ENCODE measurements at places on chromosomes 2 and 18.

GRCh38 chr18:11119959-11120587 lies 29.3 kb downstream of the PIEZO2 start:
- no peak for DNase-seq

- DNase-seq = no peak
Observed at GRCh38 chr2:160612266-160612856, 118.8 kb upstream of the RBMS1 start.

- DNase-seq = no peak
Observed at GRCh38 chr2:191631754-191632153, 46.2 kb upstream of the NABP1 start.

GRCh38 chr2:16188261-16188890 lies 248.0 kb downstream of the MYCN start:
- no peak for DNase-seq

DNA sequence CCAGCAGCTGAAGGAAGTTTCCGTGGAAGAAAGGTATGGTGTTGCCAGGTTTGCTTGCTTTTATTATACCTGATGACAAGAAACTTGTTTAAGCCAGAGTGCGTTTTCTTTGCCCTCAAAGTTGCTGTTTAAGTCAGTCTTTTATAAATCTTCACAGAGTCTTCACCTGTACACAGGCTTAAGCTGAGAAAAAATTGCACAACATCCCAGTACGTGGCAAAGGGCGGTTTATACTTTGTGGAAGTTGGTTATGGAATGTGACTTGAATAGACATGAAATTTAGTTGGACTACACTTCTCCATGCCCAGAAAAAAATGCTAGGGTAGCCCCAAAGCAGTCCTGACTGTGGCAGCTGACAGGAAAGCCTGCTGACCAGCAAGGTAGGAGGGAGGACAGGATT lies 121.5 kb downstream of the RTN4 start:
- DNase-seq = no peak

DNA sequence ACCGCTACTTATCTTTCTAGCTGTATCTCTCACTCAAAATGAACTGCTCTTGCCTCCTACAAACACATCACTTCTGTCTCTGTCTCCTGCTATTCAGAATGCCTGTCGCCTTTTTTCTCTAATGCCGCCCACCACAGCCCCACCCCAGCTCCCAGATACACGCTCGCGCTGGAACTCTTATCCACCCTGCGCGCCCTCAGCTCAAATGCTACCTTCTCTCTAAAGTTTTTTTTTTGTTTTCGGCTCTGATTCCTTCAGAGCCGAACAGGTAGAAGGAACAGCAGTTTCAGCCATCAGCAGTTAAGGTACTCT lies 3.9 kb upstream of the SOS1 start:
- DNase-seq = peak; percentile 51

DNA sequence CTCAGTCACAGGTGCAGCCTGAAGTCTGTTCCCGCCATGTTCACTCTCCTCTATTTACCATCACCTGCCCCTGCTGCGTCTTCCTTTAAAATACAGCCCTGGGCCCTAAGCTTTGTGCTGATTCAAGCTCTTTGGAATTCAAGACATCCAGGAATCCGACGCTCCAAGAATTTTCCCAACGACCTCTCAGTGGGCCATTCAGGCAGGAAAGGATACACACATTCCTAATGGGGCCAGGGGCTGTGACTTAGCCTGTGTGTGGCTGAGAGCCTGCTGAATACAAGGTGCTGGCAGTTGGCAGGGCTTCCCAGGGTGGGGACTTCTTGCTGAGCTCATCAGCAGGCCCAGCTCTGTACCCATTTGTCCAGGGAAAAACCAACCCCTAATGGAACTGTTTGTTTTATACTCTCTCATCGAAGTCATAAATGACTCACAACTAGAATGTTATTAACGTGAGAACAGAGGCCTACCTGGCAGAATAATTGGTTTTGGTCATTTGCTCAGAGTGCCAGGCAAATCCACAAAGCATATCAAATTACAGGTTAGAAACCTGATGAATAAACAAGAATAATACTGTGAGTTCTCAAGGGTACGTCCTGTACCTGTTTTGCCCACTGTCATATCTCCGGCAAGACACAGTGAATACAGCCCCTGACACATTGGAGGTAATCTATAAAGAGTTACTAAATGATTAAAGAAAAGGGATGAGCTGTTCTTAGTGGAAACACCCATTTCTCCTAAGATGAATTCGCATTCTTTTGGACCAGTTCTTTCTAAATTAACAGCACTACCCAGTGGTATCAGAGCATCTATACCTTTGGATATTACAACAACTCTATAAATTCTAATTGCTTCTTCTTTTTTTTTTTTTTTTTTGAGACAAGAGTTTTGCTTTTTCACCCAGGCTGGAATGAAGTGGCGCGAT lies 12.6 kb upstream of the KCMF1 start:
- no peak for DNase-seq

DNA sequence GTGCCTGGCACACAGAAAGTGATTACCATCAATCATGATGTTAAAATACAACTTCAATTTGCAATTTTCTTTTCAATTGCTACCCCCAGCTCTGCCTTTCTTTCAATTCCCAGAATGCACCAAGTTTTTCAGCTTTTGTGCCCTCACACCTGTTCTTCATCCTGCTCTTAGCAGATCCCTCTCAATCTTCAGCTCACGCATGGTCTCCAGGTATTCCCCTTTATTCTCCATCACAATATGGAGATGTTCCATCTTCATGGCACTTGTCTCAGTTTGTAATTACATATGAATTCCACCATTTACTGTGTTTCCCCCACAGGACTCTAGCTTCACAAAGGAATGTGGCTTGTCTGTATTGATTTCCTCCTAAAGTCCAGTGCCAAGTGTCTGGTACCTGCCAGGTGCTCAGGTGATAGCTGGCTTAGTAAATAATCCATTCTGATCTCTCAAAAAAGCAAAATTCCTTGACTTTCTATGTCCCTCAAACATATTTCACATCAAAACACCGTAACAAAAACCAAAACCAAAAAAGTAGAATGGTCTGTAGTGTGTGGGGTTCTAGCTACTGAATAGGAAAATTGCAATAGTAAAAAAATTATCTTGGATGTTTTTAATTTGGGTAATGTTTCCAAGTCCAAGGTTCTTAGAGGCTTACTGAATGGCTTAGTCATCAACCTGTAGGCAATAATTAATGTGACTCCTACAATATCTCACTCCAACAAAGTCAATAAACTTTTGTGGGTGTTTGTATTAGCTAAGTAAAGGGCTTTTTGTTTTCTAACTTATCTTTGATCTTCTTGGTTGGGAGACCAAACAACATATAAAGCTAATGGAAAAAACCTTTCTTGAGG lies 2.9 kb upstream of the INSIG2 start:
- DNase-seq = no peak

GRCh38 chr18:37987901-37988300 lies 422.3 kb upstream of the CELF4 start:
- no peak for DNase-seq

DNA sequence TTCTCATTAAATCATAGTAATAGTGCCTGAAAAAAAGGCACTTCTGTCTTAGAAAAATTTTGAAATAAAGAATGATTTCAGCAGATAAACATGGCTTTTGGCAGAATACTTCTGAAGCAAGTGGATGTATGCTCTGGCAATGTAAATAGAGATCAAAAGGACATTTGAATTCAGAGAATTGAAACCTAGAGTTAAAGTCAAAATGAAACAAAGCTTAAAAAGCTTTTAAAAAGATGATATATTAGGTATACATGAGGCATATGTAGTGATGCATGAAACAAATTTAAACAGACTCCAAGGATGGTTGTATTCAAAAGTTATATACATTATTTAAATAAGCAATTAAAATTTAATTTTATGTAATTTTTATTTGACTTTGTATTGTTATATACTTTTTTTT lies 1344.5 kb upstream of the TMEFF2 start:
- DNase-seq = no peak

DNA sequence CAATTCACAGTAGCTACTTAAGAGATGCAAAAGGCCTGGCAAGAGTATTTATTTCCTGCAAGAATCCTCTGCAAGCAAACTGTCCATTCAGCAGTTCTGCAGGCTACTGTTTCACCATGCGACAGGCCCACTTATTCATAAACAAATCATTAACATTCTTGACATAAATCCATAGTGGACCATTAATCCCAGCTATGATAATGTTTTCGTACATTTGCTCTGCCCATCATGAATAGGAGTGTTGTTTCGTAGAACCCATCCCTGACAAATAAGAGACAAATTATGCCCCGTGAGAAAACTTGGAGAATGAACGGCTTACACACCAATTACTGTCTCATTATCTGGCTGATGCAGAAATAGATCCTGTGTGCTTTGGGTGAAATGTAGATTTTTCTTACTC lies 65.4 kb downstream of the PID1 start:
- no peak for DNase-seq

- no peak for DNase-seq
Observed at GRCh38 chr2:126715111-126715510, 59.2 kb downstream of the GYPC start.

- DNase-seq = no peak
Observed at GRCh38 chr18:55283309-55283708, 304.7 kb downstream of the TCF4 start.

Measured in CD8-positive, alpha-beta memory T cell (primary cell).